NCI-H774 (cell line): ENCODE measurements at places on chromosomes 5 and 9.

DNA sequence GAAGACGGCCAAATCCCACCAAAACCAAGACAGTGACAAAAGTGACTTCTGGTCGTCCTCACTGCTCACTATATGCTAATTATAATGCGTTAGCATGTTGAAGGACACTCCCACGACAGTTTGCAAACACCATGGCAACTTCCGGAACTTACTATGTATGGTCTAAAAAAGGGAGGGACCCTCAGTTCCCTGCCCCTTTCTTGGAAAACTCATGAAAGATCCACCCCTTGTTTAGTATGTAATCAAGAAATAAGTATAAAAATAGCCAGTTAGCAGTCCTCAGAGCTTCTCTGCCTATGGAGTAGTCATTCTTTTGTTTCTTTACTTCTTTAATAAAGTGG, 9.5 kb downstream of the FCN2 start:
- no peak for DNase-seq

GRCh38 chr5:161545344-161546094, 1.0 kb downstream of the GABRB2 start:
- no peak for DNase-seq

DNA sequence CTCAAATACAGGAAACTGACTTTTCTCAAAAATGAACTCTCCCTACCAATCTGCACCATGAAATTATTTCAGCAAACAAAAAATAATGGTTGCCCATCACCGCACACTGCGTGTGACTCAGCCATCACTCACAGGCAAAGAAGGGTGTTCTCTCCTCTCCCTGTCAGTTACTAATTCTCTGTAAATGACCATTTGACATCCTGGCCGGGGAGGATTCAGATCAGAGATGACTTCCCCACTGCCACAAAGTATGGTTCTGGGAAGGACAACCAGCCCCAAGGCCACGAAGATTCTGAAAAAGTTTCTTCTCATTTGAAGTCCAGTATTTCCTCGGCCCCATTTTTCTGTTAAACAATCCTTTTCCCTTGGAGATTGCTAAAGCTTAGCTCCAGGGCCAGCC, 199.4 kb downstream of the AUH start:
- no peak for DNase-seq

DNA sequence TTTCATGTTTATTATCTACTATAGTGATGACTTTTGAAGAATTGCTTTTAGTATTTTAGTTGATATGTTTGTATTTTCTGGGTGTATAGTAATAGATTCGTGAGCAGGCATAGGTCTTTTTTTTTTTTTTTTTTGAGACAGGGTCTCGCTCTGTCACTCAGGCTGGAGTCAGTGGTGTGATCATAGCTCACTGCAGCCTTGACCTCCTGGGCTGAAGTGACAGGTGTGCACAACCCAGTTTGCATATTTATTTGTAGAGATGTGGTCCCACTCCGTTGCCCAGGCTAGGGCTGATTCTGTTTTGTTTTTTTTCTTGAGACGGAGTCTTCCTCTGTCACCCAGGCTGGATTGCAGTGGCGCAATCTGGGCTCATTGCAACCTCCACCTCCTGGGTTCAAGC, 11.9 kb downstream of the ERBIN start:
- no peak for DNase-seq

DNA sequence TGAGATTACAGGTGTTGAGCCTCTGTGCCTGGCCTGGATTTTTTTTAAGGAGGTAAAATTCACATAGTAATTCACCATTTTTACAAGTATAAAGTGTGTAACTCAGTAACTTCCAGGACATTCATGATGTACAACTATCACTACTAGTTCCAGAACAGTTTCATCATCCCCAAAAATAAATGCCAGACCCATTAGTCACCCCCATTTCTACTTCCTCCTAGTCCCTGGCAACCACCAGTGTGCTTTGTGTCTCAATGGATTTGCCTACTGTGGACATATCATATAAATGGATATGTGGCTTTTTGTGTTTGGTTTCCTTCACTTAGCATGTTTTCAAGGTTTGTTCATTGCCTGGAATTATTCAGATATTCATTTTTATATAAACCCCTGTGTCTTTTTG, 72.5 kb upstream of the PANK3 start:
- no peak for DNase-seq

DNA sequence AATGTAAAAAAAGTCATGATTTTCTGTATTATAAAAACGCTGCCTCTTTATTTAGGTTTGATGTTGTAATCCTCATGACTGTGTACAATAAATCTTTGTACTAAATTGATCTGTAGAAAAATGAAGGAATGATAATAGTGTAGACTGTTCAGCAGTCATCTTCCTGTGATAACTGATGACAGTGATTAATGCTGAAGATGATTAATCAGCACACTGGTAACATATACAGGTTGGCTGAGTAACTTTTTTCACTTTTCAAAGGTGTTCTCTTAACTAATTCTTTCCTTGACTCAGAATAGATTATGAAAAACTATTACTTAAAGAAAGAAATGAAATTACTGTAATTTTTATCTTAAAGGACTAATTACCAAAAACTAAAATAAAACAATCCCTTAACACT, 122.5 kb downstream of the RFX3 start:
- DNase-seq: no peak

- DNase-seq: no peak
These were observed 124.1 kb upstream of the TBC1D2 start for GRCh38 chr9:98379572-98379971.

GRCh38 chr9:93149361-93149760, 15.3 kb upstream of the NINJ1 start:
- no peak for DNase-seq

- DNase-seq: no peak
These were observed 2.3 kb upstream of the DNLZ start for GRCh38 chr9:136365775-136366222.

GRCh38 chr9:124308606-124309491, 51.1 kb downstream of the NEK6 start:
- DNase-seq: no peak

- DNase-seq: no peak
These were observed 46.0 kb upstream of the SPIN1 start for GRCh38 chr9:88342246-88342645.

- no peak for DNase-seq
These were observed 284.6 kb downstream of the ARRDC3 start for GRCh38 chr5:91098541-91098940.

GRCh38 chr9:33787839-33788238, 7.5 kb upstream of the PRSS3 start:
- no peak for DNase-seq

DNA sequence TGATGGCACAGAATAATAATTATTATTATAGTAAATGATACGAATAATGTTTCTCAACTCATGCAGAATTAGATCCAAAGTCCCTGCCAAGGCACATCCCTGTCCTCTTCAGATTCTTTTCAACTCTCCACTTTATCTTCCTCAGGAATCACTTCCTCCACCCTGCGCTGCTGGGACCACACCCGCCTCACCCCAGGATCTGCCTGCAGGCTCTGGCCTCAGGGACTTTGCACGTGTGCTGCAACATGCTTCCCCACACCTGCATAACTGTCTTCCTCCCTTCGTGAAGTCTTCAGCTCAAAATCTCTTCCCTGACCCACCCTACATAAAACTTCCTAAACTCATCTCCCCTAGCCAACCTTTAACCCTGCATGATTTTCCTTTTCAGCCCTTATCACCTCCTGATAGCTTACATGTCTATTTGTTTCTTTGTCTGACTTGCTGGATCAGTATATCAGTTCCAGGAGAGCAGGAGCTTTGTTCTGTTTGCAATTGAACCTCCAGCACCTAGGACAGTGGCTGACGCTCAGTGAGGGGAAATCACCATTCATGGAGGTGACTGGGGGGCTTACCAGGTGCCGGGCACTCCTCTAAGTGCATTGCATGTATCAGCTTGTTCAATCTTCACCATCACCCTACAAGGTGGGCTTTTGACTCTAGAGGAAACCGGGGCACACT, 47.5 kb upstream of the EGFLAM start:
- DNase-seq: no peak

DNA sequence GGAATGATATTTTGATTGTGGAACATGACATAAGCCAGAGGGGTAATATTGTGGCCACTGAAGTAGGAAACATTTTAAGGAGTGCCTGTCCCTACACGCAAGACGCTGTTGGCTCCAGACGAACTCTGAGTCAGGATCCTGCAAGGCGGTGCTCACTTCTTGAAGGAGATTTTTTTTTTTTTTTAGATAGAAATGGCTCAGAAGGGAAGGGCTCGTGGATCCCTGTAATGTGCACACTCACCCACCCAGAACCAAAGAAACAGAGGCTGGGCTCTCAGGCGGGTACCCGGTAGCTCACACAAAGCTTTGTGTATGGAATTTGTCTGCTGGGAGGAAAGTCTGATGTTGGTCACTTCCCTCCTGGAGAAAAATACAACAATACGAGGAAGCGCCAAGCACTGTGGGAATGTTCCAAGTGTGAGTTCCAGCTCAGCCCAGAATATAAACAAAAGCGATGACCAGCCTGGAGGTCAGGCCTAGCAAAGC, 25.7 kb downstream of the RAPGEF1 start:
- DNase-seq: no peak

GRCh38 chr9:2355697-2355983, 265.9 kb upstream of the VLDLR start:
- no peak for DNase-seq

GRCh38 chr5:143614831-143615230, 197.1 kb upstream of the HMHB1 start:
- DNase-seq: no peak

DNA sequence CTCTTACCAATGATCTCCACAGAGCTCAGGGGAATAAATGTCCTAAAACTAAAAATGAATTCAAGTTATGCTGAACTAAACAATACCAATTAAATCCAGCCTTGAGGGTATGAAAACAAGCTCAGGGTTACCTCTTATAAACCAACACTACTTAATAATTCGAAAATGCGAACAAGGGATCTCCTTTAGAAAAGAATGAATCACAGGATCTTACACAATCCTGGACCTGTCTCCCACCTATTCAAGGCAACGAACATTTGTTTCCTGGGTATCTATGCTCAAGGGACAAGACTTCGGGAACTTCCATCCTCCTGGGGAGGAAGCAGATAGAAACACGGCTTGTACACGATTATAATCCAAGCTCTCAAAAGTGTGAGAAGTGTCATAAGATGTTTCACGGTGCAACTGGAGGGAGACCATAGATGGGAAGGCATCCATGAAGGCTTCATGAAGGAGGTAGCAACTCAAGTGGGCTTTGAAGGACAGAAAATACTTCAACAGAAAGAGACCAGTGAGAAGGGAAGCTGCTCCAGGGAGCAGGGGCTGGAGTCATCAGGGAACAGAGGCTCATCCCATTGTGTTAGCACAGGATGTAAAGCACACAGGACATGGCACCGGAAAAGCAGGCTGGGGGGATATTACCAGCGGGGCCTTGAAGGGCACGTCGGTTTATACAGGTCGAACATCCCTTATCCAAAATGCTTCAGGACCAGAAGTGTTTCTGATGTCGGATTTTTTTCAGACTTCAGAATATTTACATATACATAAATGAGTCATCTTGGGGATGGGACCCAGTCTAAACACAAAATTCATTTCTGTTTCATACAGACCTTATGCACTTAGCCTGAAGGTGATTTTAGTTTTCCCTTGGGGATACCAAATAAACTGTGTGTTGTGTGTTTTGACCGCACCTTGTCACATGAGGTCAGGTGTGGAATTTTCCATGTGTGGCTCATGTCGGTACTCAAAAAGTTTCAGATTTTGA, 87.4 kb downstream of the TLE1 start:
- DNase-seq: no peak

DNA sequence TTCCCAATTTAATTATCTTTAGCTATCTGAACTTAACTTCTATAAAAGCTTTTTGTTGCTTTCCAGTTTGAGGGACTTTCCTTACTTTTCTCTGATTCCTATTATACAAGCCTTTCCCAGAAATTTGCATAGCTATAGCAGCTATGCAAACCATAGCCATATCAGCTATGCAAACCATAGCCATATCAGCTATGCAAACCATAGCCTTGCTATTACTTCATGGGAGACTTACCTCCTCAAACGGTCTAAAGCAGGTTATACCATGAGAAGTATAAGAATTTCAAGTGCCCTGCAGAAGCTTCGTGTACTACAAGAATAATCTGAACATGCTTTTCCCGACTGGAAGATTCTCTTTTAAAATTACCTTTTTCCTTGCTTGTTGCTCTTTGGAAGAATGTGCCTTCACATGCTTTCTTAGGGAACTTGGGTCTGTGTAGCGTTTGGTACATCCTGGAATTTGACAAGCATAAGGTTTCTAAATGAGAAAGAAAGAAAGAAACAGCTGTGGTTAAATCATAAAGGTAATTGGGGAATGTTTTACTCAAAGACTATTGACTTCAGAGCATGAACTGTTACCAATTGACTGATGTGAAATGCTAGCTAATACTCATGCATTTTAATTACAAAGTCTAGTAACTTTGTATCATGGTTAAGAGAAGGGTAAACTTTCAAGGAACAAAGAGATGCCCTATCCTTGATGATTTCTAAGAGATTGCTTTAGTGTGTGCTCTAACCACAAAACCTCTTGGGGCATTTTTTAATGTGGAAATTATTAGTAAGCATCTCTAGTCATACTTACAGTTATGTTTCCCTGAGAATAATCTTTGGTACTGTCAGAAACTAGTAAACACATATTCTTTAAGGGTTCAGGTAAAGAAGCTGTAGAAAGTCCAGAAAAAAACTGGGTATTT, 367.6 kb downstream of the GLIS3 start:
- DNase-seq: no peak

GRCh38 chr9:122364117-122364782, 6.6 kb upstream of the PTGS1 start:
- DNase-seq: no peak

DNA sequence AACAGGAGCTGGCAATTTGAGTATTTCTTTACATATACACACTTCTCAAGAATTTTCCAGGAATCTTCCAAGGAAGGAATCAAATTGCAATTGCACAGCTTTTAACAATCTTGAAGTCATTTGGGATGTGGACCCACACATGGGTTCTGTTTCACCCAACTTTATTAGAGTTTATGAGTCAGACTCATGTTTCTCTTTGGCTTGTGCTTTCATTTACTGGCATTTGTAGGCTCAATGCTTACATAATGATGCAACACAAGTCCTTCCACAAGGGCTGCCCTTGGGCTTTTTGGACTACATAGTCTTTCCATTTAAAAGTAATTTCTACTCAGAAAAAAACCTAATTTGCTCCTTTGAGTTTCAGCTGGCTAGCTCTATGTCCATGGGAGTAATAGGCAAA, 4.6 kb upstream of the CDC37L1 start:
- DNase-seq: no peak

- DNase-seq: no peak
These were observed 58.3 kb downstream of the HMGCR start for GRCh38 chr5:75395277-75395676.

DNA sequence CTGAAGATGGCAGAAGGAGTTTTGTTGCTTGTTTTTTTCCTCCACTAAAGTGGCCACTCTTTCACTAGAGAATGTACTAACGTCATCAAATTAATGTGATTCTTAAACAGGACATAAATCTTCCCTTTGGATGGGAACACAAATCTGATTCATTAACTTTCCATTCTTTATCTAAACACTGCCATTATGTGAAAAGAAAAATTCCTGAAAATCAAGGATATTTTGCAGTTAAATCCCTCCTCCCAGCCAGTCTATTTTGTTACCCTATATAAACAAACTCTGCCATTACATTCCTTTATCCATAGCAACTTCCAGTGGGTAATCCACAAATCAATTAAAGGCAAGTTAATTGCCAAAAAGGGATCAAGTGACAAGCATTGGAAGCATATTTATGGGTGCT, 546.5 kb downstream of the PDE4D start:
- DNase-seq: no peak
